NK-92 treated with Interleukin-12 subunit alpha and Interleukin-12 subunit beta, amount 100 ng/mL, for 24 hours (cell line): ENCODE measurements at places on chromosomes 6 and 20.

DNA sequence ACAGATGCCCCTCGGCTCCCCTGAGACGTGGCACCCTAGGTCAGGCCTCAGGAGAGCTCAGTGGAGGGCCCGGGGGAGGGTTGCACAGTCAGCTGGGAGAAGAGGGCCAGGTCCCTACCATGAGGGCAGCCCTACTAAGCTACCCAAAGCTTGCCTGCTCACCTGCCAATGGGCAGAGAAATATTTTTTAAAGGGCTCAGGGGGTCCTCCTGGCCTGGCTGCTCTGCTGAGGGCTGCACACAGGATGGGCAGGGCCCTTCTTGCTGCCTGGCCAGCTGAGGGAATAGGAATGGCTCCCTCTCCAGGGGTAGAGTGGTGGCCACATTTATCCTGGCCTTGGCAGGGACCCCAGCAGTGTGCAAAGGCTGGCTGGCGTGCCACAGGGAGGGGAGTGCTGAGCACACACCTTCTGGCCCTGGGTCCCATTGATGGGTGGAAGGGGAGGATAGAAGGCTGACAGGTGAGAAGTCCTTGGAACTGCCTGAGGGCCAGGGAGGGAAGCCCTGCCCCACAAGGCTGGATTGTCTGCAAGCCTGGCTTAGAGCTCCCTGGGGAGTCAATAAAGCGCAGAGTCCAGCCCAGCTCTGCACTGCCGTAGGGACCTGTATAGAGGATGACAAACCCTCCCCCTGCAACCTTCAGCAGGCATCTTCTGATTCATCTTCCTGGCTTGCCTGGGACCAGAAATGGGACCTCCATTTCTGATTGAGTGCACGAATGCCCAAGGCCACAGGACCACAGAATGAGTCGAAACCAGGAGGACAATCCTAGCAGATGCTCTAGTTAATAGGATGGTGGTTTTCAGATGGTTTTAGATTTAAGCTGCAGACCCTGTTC, 62.1 kb downstream of the NOL4L start:
- DNase-seq, result no peak

DNA sequence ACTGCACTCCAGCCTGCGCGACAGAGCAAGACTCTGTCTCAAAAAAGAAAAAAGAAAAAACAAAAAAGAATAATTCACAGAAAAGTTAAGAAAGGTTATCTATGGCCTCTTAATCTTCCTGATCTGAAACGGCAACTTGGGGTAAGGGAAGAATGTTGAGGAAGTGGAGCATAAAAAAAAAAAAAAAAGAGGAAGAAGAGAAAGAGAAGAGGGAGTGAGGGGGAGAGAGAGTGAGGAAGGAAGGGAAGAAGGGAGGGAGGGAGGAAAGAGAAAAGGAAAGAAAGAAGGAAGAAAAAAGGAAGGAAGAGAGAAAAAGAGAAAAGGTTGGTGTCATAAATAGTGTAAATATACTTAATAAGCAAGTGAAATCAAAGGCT, 68.9 kb upstream of the NCOA3 start:
- no peak for DNase-seq

- DNase-seq, result no peak
These were observed 87.6 kb downstream of the ERMARD start for GRCh38 chr6:169839029-169839481.

- DNase-seq, result peak; percentile 76
These were observed at the start of gene HLA-F for GRCh38 chr6:29723262-29723665. Gene HLA-F (plus strand): TSS chr6:29723434. CDS start chr6:29723464, 30 bp downstream.

DNA sequence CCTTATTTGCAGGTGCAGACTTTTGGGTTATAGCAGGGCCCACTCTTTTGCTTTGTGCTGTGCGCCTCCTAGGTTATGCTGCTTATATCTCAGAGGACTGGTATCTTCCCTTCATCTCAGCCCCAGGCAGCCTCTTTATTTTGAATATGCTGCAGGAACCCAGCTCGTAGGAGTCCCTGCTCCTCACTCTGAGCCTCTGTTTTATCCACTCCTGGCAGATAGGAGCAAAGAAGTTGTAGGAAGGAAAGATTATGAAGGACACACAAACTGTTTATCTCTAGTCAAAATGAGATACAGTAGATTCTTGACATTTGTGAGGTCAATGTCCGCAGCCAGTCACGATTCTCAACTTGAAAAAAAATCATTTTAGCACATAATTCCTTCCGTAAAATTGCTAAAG, 15.6 kb downstream of the L3MBTL3 start:
- DNase-seq, result no peak

GRCh38 chr20:3446779-3447178, 24.0 kb upstream of the ATRN start:
- no peak for DNase-seq

- no peak for DNase-seq
These were observed 73.5 kb upstream of the NFATC2 start for GRCh38 chr20:51616060-51616459.

DNA sequence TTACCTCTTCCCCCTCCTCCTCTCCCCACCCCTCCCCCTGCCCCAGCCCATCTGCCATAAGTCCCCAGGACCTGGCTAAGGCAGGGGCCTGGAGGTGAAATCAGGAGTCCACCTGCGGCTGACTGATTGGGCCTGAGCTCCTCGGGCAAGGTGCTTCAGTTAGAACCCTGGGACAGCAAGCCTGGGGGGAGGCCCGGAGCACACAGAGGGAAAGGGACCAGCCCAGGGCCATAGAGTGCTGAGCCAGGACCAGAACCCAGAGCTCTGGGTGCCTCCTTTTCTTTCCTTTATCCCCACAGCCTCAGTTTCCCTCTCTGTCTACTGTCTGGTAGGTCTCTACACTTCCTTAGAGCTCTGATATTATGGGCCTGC, 35.7 kb upstream of the VEGFA start:
- DNase-seq, result no peak

DNA sequence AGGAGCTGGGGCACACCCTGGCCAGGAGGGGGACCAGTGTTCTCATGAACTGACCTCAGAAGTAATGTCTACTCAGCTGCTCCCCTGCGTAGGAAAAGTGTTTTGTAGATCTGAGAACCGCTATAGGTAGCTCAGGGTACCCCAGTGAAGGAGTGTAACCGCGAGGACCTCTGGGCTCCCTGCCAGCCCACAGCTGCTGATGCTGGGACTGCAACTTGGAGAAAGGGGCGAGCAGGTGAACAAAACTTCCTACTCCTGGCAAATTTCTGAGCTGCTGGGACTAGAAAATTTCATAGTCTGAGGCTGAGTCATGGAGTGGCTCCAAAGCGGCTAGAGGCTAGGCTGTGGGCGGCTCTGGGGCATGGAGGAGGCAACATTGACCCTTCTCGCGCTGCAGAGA, 51.9 kb downstream of the PYGB start:
- DNase-seq, result no peak

- no peak for DNase-seq
These were observed 5.3 kb downstream of the CDKN1A start for GRCh38 chr6:36683656-36684446.

DNA sequence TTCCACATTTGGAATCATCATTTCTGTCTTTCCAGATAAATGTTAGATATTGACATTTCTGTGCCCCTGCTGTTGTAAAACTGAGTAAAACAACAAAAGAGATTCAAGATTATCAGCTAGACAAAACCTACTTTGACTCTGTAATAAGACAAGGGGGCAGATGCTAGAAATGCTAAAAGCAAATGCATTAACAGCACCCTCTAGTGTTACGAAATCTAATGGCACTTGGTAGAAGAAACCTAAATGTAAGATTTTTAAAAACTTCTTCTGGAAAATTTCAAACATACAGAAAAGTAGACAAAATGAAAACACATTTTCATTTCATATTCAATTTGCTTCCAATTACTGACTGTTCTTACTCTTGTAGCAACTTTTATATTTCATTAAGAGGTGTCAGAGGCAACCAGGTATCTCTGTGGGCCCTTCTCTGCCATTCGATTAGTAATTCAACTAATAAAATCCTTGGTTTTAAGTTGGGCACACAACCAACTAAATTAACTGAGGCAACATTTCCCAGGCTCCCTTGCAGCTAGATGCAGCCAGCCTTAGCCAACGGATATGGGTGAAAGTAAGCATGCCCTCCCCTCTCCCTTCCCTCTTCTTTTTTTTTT, 45.0 kb downstream of the SLC23A2 start:
- no peak for DNase-seq

- DNase-seq, result no peak
These were observed 14.0 kb downstream of the SMLR1 start for GRCh38 chr6:130841128-130841728.

- no peak for DNase-seq
These were observed 59.9 kb downstream of the MACROD2 start for GRCh38 chr20:14055127-14055742.

- no peak for DNase-seq
These were observed 811.9 kb downstream of the MAFB start for GRCh38 chr20:39876976-39877635.

GRCh38 chr20:33076662-33077372, 2.6 kb upstream of the BPIFB4 start:
- no peak for DNase-seq

- no peak for DNase-seq
These were observed 11.0 kb upstream of the CFAP206 start for GRCh38 chr6:87396595-87397392.

DNA sequence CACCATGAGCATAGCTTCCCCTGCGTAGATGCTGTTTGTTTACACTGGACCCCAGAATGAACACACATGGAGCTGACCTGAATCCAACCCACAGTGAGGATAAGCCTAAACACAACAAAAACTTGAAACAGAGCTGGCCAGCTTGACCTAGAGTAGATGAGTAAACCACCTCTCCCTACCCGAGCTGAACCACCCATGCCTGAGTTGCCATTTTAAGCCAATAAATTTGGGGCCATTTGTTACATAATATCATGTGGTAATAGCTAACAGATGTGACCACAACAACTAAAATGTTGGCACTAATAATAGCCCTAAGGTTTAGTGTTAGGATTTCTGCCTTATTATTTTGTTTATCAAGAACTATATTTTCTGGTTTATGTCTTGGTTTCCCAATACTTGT, 103.2 kb upstream of the GRIK2 start:
- DNase-seq, result no peak
